ENCODE measurements at places on chromosomes 12 and 14. TPM values are rescaled to one million over a fixed set of nuclear protein-coding genes. Genes with fewer than 3 reads are reported as not detected.

The CFL2 gene
- 61.8 TPM for total RNA-seq

The CCDC63 gene
- total RNA-seq = not detected

The PRH2 gene
- 0.92 TPM for total RNA-seq

The CLEC1A gene
- 0.69 TPM for total RNA-seq

The C12orf56 gene
- total RNA-seq = 1.2 TPM

The IFI27L1 gene
- 15.7 TPM for total RNA-seq

The IAPP gene
- total RNA-seq = not detected

The VWF gene
- 18.5 TPM for total RNA-seq

The C12orf60 gene
- 3.7 TPM for total RNA-seq

The SCN8A gene
- 74.3 TPM for total RNA-seq

The CD27 gene
- 0.46 TPM for total RNA-seq

The CLEC6A gene
- not detected for total RNA-seq

The TC2N gene
- 25.1 TPM for total RNA-seq

The APOF gene
- not detected for total RNA-seq

The INHBC gene
- not detected for total RNA-seq
